ENCODE measurements at places on chromosomes 16 and 17. TPM values are rescaled to one million over a fixed set of nuclear protein-coding genes. Genes with fewer than 3 reads are reported as not detected.

DNA sequence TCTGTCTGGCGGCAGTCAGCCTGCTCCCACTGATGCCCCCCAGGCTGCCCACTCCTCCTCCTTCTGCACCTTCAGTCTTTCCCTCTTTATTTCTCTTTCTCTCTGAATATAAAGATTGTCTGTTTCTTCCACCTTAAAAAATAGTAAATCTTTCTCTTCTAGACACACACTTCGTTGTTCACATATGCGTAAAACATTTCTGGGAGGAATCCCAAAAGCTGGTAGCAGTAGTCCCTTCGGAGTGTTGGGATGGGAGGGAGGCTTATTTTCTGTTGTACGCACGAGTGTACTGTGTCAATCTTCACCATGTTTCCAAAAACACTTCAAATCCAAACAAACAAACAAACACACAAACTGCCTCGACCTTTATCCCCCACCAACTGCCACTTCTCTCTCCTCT is 9.9 kb downstream of the OSBPL7 start:
- no peak for DNase-seq

DNA sequence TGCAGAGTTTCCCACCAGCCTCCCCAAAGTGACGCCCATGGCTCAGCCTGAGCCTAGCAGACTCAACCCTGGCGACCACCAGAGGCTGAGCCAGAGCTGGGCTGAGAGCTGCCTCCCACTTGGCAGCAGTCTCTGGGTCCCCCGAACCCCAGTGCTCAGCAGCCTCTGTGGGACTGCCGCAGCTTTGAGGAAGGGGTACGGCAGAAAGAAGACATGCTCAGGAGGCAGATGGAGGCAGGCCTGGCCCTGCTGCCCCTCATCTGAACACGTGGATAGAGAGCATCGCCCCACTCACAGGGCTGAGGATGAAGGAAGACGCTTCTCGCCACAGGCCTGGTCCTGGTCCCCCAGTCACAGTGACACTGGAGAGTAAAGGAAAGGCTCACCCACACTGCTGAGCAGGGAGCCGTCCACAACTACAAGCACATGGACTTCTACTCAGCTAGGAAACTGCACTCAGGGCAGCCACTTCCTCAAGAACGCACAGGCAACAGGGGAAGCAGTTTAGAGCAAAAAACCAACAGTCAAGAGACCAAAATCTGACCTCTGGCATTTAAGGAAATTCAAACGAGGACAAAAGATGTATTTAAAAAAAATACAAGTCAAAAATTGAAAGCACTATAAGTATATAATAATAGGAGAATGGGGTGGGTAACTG is 45.2 kb upstream of the GSG1L start:
- no peak for DNase-seq

GRCh38 chr17:10261098-10261497 is 62.7 kb upstream of the GAS7 start:
- no peak for DNase-seq

The MILR1 gene
- not detected for total RNA-seq

The SNX20 gene
- not detected for total RNA-seq

DNA sequence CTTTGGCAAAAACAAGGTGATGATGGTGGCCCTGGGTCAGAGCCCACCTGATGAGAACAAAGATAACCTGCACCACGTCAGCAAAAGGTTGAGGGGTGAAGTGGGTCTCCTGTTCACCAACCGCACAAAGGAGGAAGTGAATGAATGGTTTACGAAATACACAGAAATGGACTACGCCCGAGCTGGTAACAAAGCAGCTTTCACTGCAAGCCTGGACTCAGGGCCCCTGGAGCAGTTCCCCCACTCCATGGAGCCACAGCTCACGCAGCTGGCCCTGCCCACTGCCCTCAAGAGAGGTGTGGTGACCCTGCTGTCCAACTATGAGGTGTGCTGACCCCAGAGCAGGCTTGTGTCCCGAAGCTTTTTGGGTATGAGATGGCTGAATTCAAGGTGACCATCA is 29.7 kb upstream of the DLX4 start:
- DNase-seq: no peak

The ZDHHC7 gene
- 83.4 TPM for total RNA-seq

The GPR142 gene
- total RNA-seq: not detected

DNA sequence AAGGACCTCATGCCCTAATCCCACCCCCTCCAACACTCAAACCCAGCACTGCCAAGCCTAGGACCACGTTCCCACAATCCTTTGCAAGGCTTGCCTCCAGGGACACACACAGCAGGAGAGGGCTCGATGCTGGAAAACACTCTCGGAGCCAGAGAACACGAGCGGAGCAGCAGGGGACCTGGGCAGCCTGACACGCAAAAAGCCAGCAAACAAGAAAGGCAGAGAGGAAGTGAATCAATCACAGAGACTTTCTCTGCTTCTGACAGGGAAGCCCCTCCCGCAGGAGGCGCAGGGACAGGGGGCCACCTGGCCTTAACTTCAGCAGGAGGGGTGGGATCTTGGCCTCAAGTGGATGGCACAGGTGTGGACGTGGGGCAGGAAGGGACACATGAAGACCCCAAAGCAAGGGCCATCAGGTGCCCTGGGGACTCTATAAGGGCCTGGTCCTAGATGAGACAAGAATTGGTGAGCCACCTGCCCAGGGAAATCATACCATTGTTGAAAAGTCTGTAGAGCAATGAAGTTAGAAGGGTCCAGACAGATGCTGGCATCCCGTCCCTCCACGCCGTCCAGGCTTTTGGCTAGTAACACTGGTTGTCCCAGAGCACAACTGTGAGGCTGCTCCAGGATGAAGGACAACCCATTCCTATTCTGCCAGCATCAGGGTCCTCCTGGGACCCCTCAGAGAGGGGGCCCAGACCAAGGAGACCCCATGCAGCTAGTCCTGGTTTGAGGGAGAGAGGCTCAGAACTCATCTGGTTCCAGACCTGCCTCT is 2.2 kb downstream of the SDK2 start:
- no peak for DNase-seq

- DNase-seq: no peak
Observed at GRCh38 chr16:23857256-23857880, 21.6 kb downstream of the PRKCB start.

The SMG6 gene
- 22.8 TPM for total RNA-seq

The HOXB2 gene
- total RNA-seq: 18.9 TPM

DNA sequence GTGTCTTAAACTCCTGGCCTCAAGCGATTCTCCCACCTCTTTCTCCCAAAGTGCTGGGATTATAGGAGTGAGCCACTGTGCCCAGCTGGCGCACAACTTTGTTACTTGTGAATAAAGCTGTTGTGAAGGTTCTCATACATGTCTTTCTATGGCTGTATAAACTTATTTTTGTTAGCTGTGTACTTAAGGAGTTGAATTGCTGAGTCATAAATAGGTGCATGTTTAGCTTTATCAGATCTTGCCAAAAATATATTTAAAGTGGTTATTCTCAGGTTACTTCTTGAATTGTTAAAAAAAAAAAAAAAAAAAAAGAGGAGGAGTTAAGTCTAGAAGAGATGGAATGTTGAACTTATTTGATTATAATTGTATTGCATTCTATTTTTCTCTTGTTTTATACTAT is 47.6 kb upstream of the IRX3 start:
- no peak for DNase-seq

The HBA1 gene
- total RNA-seq: not detected

- peak; percentile 54 for DNase-seq
Observed at GRCh38 chr17:16374146-16374938, 6.5 kb upstream of the UBB start.

- DNase-seq: no peak
Observed at GRCh38 chr16:51592535-51593300, 441.6 kb upstream of the SALL1 start.

DNA sequence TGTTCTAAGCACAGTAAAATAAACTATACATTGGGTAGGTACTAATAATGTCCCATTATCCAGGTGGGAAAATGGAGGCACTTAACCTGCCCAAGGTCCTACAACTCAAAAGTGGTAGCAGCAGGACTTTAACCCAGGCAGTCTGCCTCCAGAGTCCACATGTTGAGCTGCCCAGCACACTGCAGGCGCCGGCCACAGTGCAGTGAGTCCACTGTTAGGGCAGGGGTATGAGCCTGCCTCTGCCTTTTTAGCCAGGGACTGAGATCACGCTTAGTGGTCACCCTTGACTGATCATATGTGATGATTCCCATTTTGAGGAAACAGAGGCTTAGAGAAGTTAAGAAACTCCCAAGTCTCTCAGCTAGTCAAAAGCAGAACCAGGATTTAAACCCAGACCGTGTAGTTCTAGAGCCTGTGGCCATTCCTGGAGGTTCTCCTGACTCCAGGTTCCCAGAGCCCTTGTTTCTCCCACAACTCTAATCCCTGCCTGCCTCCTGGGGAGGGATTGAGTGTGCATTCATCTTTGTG is 8.4 kb downstream of the CES1 start:
- no peak for DNase-seq

DNA sequence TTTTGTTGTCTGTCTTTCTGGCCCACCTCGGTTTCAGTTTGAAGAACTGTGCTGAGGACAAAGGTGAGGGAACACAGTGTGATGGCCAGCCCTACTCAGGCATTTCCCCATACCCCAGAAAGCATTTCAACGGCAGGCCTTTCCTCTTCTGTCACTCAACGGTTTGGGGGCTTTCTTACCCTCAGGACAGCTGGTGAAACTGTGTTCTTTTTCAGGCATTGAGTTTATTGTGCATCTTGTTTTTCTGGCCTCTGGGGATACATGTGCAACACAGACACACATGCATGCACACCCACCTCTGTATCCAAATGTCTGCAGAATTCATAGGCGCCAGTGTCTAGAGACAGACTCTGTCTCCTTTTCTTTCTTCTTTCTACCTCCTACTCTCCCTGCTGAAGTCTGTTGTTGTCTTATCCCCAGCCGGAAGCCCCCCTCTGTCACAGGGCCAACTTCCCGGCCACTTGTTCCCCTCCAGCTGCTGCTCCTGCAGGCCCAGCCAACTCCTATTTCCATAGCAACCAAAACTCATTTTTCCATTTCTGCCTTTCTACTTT is 17.0 kb downstream of the CHD9 start:
- DNase-seq: no peak
